ENCODE measurements at places on chromosomes 1 and 21. TPM values are rescaled to one million over a fixed set of nuclear protein-coding genes. Genes with fewer than 3 reads are reported as not detected.
A peak's percentile ranks its signal among the peaks of the same experiment; 100 is the strongest.

DNA sequence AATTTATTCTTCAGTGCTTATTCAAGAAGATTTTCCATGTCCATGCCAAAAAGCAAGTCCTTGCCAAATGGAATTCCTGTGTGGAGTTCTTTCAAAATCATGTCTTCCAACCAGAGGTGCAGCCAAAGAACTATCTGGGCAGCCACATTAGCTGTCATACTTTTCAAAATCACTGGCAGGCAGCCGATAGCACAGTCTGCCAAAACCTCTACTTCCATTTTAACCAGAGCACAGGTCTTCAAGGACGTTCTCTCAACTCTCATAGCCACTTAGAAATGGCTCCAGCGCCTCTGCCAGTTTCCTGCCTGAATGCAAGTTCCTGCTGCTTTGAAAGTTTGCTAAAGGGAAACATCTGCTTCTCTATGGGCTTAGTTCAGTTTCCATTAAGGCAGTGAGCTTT lies 975.7 kb upstream of the ADGRL4 start:
- no peaks in the 10 kb centered on the region for H3K27me3 ChIP-seq
- H3K36me3 ChIP-seq = no peaks in the 10 kb centered on the region
- no peaks in the 10 kb centered on the region for H3K4me1 ChIP-seq
- no peak overlapping the region for H3K4me3 ChIP-seq
- H3K27ac ChIP-seq = no peak overlapping the region

- H3K4me3 ChIP-seq = no peak overlapping the region
- no peak for DNase-seq
- peaks cover 56% of the 10 kb centered on the region for H3K27me3 ChIP-seq
- peaks cover 4% of the 10 kb centered on the region for H3K36me3 ChIP-seq
- H3K27ac ChIP-seq = no peak overlapping the region
These were observed 21.0 kb downstream of the VASH2 start for GRCh38 chr1:212971312-212971711.

HSD11B1 gene
- 4.0 TPM for total RNA-seq

GRCh38 chr1:241848686-241849344 lies 811 bp downstream of the EXO1 start:
- H3K4me1 ChIP-seq = peaks cover 11% of the 10 kb centered on the region
- no peak for DNase-seq
- H3K36me3 ChIP-seq = no peaks in the 10 kb centered on the region
- H3K4me3 ChIP-seq = peak overlapping the region; percentile 95
- H3K27ac ChIP-seq = no peak overlapping the region
- peaks cover 2% of the 10 kb centered on the region for H3K27me3 ChIP-seq

GRCh38 chr1:203038891-203039608 lies 12.8 kb downstream of the PPFIA4 start:
- peaks cover 26% of the 10 kb centered on the region for H3K27me3 ChIP-seq
- no peak overlapping the region for H3K27ac ChIP-seq
- H3K4me3 ChIP-seq = no peak overlapping the region
- H3K36me3 ChIP-seq = peaks cover 4% of the 10 kb centered on the region
- peak; percentile 31 for DNase-seq
- H3K4me1 ChIP-seq = peaks cover 6% of the 10 kb centered on the region

DNA sequence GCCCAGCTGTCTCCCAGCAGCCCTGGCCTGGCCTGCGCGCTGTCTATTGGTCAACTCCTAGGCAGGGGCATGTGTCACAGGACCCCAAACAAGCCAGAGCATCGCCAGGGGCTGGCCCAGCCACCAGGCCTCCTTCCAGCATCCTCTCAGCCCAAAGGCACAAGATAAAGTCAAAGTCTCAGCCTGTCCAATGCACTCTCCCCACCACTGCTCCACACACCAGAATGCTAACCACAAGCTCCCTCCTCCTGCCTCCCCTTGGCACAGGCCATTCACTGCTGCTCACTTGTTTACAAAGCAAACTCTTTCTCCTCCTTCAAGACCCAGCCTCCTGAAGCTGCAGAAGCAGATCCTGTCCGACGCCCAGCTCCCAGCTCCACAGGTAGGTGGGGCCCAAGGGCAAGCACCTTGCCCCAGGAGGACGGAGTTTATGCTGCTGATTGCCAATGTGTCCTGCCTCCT lies 133.4 kb downstream of the DMRTB1 start:
- peaks cover 7% of the 10 kb centered on the region for H3K27me3 ChIP-seq
- H3K27ac ChIP-seq = no peak overlapping the region
- DNase-seq = no peak

FBXO2 gene
- 2.2 TPM for total RNA-seq

DNA sequence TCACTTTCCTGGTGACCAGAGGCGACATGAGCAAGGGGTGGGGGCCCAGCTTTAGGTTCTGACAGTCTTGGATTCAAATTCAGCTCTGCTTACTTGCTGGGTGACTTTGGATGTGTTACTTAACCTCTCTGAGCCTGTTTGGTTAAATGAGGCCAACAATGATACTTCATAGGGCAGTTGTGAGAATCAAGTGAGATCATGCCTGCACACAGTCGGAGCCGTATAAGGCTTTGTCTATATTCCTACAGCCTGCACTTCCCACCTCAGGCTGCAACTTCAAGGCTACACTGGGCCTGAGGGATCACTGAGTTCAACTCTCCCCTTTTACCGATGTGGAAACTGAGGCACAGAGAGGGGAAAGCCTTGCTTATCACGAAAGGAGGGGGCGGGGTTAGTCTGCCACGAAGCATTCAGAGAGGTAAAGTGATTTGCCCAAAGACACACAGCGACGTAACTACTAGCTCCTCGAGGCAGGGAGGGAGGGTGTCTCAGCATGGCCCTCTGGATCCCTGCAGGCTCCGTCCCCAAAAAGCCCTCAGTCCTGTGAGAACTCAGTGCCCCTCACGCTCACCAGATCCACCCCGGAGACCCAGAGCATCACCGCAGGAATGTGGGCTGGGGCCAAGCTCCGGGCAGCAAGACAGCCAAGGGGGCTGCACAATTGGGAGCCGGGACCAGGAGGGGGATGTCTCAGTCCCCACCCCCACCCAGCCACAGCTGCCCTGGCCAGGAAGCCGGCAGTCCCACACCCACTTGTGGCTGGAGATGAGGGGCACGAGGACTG lies 25.0 kb downstream of the SDC3 start:
- H3K4me1 ChIP-seq = peaks cover 6% of the 10 kb centered on the region
- peaks cover 46% of the 10 kb centered on the region for H3K27me3 ChIP-seq
- H3K4me3 ChIP-seq = no peak overlapping the region
- no peak overlapping the region for H3K27ac ChIP-seq
- no peak for DNase-seq

GRCh38 chr21:24179110-24179509 lies 1428.2 kb downstream of the MRPL39 start:
- H3K27me3 ChIP-seq = no peaks in the 10 kb centered on the region
- DNase-seq = no peak
- no peak overlapping the region for H3K4me3 ChIP-seq
- no peaks in the 10 kb centered on the region for H3K4me1 ChIP-seq

DNA sequence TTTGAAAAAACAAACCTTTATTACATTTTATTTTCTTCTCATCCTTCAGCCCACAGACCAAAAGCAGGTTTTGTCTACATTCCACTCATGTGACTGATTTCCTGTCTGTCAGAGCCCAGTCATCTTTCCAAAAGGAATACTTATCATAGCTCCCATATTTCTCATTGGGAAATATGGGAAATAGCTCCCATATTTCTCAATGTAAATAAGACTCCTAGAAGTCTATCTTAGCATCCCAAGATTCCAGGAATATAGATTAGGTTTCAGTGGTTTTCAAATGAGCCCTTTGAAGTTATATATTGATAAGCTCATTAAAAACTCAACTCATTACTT lies 19.1 kb upstream of the NRDC start:
- H3K36me3 ChIP-seq = no peaks in the 10 kb centered on the region
- H3K27me3 ChIP-seq = peaks cover 75% of the 10 kb centered on the region
- DNase-seq = no peak
- no peak overlapping the region for H3K27ac ChIP-seq
- H3K4me1 ChIP-seq = peaks cover 5% of the 10 kb centered on the region

DNA sequence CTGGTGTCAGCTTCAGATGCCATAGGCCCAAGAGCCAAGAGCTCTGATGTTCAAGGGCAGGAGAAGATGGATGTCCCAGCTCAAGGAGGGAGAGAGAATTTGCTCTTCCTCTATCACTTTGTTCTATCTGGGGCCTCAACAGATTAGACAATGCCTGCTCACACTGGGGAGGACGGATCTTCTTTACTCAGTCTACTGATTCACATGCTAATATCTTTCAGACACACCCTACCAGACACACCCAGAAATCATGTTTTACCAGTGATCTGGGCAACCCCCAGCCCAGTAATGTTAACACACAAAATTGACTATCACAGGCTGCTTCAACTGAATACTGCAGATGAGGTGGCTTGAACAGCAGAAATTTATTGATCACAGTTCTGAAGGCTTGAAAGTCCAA lies 69.0 kb downstream of the OLFML3 start:
- H3K4me1 ChIP-seq = no peaks in the 10 kb centered on the region
- peaks cover 5% of the 10 kb centered on the region for H3K27me3 ChIP-seq
- peaks cover 4% of the 10 kb centered on the region for H3K36me3 ChIP-seq
- DNase-seq = no peak
- H3K4me3 ChIP-seq = no peak overlapping the region

DNA sequence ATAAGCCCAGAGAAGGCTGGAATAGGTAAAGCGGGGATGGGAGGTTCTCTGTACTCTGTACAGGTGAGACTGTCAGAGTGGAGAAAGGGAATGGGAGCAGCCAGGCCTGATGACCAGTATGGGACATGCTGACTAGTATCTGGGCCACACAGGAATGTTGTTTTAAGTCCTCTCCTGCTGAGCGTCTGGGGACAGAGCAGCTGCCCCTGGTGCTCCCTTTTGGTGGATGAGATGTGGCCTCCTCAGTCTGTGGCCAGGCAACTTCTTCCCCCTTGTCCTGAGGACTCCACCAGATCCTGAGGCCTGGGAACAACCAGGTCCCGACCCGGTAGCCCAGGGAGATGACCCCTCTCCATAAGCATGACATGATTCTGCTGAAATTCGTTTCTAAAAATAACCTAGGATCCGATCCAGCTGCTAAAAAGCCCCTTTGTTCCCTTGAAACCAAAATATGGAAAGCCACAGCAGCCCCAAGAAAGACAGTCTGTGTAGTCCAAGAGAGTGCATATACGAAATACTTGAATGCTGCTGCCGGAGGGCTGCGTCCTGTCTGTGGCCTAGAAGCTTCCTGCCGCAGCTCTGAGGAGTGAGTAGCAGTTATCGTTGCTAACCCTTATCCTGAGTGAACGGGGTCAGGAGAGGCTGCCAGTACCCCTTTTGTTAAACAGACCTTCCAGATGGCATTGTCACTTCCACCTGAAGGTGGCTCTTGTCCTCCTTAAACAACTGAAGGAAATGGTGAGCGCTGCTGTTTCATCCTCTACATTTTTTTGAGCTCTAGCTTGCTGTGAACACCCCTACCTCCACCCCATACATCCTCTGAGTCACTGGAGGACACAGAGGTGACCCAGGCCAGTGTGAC lies 47.1 kb downstream of the ATP2B4 start:
- no peaks in the 10 kb centered on the region for H3K27me3 ChIP-seq
- H3K36me3 ChIP-seq = peaks cover 2% of the 10 kb centered on the region
- H3K4me3 ChIP-seq = peak overlapping the region; percentile 90
- peaks cover 62% of the 10 kb centered on the region for H3K4me1 ChIP-seq

GRCh38 chr1:115301438-115302020 lies 36.5 kb downstream of the NGF start:
- H3K4me3 ChIP-seq = no peak overlapping the region
- no peak for DNase-seq
- peaks cover 21% of the 10 kb centered on the region for H3K27me3 ChIP-seq
- no peaks in the 10 kb centered on the region for H3K4me1 ChIP-seq

VANGL2 gene
- not detected for total RNA-seq

SLC2A5 gene
- total RNA-seq = not detected

CASP9 gene
- 14.8 TPM for total RNA-seq

ACTL8 gene
- total RNA-seq = not detected

- H3K36me3 ChIP-seq = no peaks in the 10 kb centered on the region
- no peak for DNase-seq
- no peak overlapping the region for H3K27ac ChIP-seq
These were observed 46.1 kb downstream of the UCK2 start for GRCh38 chr1:165873481-165873880.

- no peak overlapping the region for H3K27ac ChIP-seq
- no peaks in the 10 kb centered on the region for H3K4me1 ChIP-seq
- no peak for DNase-seq
- peaks cover 2% of the 10 kb centered on the region for H3K36me3 ChIP-seq
- peaks cover 17% of the 10 kb centered on the region for H3K27me3 ChIP-seq
These were observed 22.8 kb downstream of the TAS1R2 start for GRCh38 chr1:18836654-18837053.

KDF1 gene
- 1.3 TPM for total RNA-seq

DNA sequence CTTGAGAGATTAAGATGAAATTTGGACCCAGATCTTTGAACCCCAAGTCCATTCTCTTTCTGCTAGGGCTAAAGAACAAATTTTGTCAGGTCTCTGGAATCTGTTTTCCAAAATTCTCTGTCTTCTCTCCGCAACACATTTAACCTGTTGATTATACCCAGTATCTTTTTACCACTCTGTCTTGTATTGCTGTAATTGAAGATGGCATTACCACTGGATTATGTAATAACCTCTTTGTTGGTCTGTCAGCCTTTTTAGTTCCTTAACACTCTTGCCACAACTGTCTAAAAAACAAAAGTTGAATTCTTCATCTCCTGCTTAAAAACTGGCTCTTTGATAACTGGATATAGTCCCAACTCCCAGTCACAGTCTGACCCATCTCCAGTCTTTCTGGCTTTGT lies 3.0 kb downstream of the SRP9 start:
- H3K36me3 ChIP-seq = peaks cover 6% of the 10 kb centered on the region
- H3K4me3 ChIP-seq = peak overlapping the region; percentile 71
- H3K27ac ChIP-seq = no peak overlapping the region
- no peaks in the 10 kb centered on the region for H3K27me3 ChIP-seq
- no peak for DNase-seq
- H3K4me1 ChIP-seq = peaks cover 27% of the 10 kb centered on the region

NES gene
- not detected for total RNA-seq

- H3K27me3 ChIP-seq = peaks cover 42% of the 10 kb centered on the region
- H3K36me3 ChIP-seq = peaks cover 2% of the 10 kb centered on the region
These were observed 15.8 kb downstream of the IVL start for GRCh38 chr1:152924191-152924590.

- H3K36me3 ChIP-seq = peaks cover 3% of the 10 kb centered on the region
- H3K27ac ChIP-seq = no peak overlapping the region
- no peak for DNase-seq
These were observed 246.4 kb upstream of the HOOK1 start for GRCh38 chr1:59568158-59568935.

DNA sequence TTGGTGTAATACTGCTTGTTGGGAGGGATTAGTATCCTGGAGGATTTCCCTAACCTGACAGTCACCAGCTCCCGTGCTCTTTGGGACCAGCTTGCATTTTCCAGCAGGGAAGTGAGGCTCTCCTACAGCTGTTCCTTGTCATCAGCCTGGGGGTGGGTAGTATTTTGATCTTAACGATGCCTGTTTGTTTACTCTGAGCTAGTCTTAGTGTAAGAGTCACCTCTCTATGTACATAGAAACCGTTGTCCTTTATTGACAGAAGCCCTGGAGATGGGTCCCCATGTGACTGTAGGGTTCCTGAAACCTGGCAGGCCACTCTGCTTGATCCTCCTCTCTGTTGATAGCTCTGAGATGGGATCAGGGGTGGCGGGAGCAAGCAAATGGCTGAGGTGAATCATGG lies 58.0 kb downstream of the ACP6 start:
- H3K36me3 ChIP-seq = peaks cover 16% of the 10 kb centered on the region
- no peaks in the 10 kb centered on the region for H3K27me3 ChIP-seq
- no peak for DNase-seq
- no peak overlapping the region for H3K27ac ChIP-seq
- no peak overlapping the region for H3K4me3 ChIP-seq

Measured in T-helper 17 cell (primary cell).